NCI-H187 (cell line): ENCODE measurements at places on chromosomes 7 and 10.

- no peak for DNase-seq
Measured at GRCh38 chr10:96416643-96417042, 57.8 kb upstream of the OPALIN start.

DNA sequence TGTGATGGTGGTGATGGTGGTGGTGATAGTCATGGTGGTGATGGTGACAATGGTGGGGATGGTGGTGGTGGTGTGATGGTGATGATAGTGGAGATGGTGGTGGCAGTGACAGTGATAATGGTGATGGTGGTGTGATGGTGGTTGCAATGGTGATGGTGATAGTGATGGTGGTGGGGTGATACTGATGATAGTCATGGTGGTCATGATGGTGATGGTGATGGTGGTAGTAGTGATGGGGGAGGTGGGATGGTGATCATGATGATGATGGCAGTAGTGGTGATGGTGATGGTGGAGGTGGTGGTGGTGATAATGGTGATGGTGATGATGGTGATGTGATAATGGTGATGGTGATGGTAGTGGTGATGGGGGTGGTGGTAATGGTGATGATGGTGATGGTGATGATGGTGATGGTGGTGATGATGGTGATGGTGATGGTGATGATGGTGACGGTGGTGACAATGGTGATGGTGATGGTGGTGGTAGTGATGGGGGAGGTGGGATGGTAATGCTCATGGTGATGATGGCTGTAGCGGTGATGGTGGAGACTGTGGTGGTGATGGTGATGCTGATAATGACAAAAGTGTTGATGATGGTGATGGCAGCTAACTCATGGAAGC is 4.7 kb upstream of the PWWP2B start:
- DNase-seq, result no peak

DNA sequence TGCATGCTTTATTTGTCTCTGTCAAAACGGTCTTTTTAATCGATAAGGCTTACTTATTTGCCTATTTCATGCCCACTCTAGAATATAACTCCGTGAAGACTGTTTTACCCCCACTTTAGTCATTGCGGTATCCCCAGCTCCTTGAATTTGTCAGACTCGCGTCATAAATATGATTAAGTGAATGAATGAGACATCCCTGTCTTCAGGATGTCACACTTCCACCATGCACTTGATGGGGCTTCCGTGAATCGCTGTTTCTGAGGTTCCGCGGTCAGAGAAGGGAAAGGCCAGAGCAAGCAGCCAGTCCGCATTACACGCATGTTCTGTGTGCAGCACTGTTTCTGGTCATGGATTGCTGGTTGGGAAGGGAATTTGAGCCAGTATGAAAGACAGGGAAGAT is 138.8 kb downstream of the CELF2 start:
- DNase-seq, result no peak

- no peak for DNase-seq
Measured at GRCh38 chr10:75083972-75084833, 27.3 kb upstream of the SAMD8 start.

- no peak for DNase-seq
Measured at GRCh38 chr7:1696671-1697498, 26.8 kb downstream of the ELFN1 start.

DNA sequence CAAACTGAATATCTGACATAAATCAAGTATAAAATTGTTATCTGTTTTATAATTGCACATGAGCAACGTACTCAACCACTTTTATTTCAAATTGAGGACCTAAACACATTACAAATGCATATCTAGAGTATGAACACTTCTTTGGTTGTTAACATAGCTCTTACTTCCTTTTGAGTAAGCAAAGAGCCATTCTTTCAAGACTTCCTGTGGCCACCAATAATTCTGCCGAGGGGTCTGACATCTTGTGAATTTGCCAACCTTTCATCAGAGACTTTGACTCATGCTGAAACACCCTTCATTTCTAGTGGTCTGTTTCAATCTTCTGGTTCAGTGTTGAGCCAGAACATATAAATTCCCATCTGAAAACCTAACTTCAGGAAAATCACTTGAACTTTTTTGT is 59.4 kb downstream of the CDK14 start:
- DNase-seq, result no peak

DNA sequence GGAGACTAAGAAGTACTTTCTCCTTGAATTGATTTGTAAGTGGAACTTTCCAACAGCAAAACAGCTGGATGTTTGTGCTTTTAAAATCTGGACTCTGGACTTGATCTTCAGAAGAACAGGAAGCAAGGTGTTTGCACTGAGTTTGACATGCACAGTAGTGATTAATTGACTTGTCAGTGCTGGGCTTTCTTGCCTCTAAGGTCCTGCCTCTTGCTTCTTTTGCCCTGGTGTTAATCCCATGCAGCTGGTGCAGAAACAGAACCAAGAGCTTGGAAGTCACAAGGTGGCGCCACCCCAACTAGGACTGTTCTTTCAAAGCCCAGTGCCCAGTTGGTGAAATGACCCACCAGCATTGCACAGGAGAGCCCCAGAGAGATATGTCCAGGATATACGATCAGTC is 66.8 kb upstream of the SEPHS1 start:
- no peak for DNase-seq

GRCh38 chr10:64329510-64329909 is 808.3 kb downstream of the REEP3 start:
- no peak for DNase-seq

- no peak for DNase-seq
Measured at GRCh38 chr10:102815790-102816549, 21.2 kb downstream of the CYP17A1 start.

GRCh38 chr7:47447621-47448349 is 134.1 kb downstream of the TNS3 start:
- no peak for DNase-seq

- no peak for DNase-seq
Measured at GRCh38 chr10:95286707-95287106, 4.1 kb downstream of the PDLIM1 start.

DNA sequence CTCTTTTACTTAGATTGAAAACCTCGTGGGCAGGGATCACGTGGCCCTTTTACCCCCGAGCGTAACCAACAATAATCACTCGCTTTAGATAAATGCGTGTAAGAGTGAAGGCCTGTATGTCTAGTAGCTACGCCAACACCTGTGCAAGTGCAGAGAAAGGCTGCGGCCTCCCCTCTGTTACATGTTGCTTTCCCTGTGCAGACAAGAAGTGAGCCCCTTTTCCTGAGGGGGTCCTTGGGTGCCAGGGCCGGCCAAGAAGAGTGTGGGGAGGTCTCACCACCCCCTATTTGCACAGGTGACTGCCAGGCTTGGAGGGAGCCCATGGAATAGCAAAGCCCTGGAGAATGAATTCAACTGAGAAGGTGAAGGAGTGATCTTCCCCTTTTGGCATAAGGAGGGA is 35.6 kb upstream of the CNPY1 start:
- DNase-seq, result no peak

DNA sequence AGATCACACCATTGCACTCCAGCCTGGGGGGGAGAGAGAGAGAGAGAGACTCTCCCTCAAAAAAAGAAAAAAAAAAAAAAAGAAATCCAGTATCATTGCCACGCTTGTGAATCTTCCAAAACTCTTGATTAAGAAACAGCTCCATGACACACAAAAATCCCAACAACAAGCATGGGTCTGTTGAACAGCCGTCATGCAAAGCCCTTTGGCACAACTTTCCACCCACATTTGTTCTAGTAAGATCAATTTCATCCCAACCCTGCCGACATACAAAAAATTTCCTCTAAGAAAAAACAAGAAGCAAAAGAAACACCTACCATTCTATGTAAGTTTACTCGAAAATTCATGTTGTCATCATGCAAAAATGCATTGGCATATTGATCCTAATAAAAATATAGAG is 62.8 kb downstream of the ARMH3 start:
- no peak for DNase-seq

- DNase-seq, result no peak
Measured at GRCh38 chr7:30155481-30155880, 20.7 kb downstream of the MTURN start.

DNA sequence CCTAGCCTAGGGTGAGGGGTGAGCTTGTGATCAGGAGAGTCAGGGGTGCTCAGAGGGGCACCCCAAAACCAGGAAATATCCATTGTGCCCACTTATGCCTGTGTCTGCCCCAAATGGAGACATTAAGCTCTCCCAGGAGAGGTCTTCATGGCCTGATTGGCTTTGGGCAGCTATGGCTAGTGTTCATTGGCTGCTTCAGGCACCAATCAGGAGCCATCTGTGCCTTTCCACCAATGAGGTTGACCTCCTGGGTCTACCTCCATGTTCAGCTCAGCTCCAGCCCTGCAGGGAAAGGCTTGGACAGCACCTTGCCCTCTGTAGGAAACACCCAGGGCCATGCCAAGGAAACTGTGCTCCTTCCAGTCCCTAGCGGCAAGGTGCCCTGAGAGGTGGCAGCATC is 23.9 kb upstream of the HSPB1 start:
- DNase-seq, result no peak

DNA sequence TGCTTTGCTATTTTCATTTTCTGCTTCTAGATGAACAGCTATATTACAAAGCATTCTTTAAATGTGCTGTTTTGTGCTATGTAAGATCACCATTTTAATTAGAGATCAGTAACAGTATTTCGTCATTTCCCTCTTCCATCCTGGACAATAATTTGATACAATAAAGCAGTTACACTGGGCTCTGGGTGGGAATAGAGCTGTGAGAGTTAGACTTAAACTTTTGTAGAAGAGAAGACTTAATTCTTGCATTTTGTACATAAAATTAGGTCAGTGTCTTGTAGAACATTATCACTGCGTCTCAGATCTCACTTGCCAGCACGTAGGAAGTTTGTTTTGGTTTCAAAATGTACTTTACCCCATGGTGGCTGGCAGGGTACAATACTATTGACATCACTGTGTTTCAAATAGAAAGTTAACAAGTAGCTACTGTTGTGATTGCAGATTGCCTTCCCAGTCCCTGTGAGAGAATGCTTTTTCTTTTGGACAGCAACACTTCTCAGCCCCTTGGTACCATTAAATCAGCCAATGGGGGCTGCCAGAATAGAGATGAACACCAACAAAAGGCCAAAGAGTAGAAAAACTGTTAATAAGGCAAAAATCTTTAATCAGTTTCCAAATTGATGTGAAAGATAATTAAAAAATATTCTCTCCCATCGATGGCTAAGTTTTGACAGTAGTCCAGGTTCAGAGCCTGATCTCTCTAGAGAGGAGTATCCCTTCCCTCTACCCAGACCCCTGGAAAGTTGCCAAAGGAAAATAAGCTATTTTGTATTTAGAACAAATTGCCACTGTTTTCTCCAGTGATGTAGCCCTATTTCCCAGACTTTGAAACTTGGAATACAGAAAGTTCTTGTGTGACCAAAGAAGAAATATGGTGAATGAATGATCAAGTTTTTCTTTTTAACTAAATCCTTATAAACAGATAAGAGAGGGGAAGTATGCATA is 35.1 kb downstream of the SMNDC1 start:
- no peak for DNase-seq

DNA sequence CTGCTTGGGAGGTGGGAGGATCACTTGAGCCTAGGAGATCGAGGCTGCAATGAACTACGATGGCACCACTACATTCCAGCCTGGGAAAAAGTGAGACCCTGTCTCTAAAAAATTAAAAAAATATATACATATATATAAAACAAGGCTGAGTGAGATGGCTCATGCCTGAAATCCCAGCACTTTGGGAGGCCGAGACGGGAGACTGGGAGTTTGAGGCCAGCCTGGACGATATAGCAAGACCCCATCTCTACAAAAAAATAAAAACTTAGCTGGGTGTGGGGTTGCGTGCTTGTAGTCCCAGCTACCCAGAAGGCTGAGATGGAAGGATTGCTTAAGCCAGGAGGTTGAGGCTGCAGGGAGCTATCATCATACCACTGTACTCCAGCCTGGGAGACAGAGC is 87.6 kb downstream of the CARD11 start:
- no peak for DNase-seq

DNA sequence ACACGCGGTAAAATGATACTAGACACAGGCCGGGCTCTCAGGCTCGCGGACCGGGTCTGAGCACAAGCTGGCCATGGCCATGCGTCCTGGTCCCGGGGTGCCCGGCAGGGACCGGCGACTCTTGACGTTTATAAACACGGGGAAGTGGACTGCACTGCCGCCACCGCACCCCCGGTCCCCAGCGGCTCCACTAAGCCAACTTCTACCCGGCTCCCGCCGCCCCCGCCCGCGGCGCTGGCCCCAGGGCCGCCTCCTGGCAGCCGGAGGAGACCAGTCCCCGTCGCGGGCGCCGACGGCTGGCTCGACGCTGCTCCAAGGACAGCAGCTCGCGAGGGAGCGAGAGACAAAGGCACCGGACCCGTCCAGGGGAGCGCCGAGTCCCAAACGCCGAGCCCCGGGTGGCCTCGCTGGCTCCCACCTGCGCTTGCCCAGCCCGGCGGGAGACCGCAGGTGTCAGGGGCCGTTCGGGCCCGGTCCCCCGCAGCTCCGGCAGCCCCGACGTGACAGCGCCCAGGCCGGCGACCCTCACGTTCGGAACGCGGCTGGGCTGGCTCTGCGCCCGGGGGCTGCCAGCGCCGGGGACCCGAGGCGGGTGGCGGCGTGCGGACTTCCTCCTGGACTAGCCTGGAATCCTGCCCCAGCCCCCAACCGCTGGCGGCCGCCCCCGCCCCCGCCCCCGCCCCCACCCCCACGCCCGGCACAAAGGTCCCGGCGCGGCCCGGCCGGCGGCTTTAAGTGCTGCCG is 517 bp downstream of the ITGB1 start:
- DNase-seq, result no peak

GRCh38 chr7:26599982-26600381 is 264.4 kb downstream of the SKAP2 start:
- no peak for DNase-seq

DNA sequence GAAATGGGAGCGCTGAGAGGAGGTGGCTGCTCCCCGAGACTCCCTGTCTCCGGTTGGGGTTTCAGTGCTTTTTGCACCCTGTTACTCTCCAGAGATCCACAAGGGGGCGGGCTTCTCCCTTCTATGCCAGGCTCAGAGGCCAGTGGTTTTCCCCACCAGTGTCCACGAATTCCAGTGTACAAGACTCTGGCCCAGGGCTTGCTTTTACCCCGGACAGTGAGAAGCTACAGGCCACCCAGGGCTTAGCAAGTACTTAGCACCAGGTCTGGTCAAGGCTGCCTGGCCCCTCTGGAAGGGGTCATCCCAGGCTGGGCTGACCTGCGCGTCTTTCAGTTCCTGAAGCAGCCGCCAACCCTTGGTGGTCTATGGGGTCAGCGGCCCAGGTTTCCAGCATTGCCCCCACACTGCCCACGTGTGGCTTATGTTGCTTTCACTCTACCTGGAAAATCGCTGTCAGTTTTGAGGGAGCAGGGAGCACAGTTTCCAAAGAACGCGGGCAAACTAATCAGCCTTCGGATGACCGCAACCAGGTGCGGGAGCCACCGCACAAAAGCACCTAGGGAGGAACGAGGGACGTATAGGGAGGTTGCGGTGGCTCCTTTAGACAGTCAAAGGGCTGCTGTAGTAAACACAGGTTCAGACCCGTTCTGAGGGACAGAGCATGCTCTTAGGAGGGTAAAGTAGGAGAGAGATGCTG is 6.8 kb downstream of the CYP26A1 start:
- DNase-seq, result no peak
